ENCODE measurements at places on chromosomes 6 and 20.

GRCh38 chr20:32804817-32805216 lies 14.9 kb upstream of the MAPRE1 start:
- no peaks in the 10 kb centered on the region for H3K36me3 ChIP-seq
- H3K4me1 ChIP-seq: no peaks in the 10 kb centered on the region
- no peak for DNase-seq
- no peak overlapping the region for H3K4me3 ChIP-seq
- no peaks in the 10 kb centered on the region for H3K27me3 ChIP-seq
- no peak overlapping the region for H3K27ac ChIP-seq

GRCh38 chr20:49851991-49852390 lies 39.4 kb downstream of the SLC9A8 start:
- H3K27me3 ChIP-seq: no peaks in the 10 kb centered on the region
- no peak overlapping the region for H3K4me3 ChIP-seq
- no peak overlapping the region for H3K27ac ChIP-seq
- no peak for DNase-seq
- H3K36me3 ChIP-seq: peaks cover 90% of the 10 kb centered on the region

DNA sequence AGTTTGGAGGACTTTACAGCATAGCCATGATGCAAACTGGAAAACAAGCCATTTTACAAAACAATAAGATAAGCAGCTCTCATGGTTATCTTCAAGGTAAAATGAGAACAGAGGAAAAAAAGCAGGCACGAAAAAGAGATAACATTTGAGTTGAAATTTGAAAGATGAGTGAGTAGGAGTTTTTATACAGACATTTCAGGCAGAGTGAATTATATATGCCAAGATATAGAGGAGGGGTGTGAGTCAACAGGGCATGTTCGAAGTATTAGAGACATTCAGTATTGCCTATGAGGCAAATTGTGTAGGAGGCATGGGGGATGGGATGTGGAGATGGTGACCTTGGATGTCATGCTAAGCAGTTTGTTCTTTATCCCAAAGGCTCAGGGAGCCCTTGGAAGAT lies 240.5 kb upstream of the MAN1A1 start:
- no peak overlapping the region for H3K27ac ChIP-seq
- no peaks in the 10 kb centered on the region for H3K4me1 ChIP-seq
- H3K4me3 ChIP-seq: no peak overlapping the region
- no peaks in the 10 kb centered on the region for H3K27me3 ChIP-seq
- H3K36me3 ChIP-seq: no peaks in the 10 kb centered on the region

DNA sequence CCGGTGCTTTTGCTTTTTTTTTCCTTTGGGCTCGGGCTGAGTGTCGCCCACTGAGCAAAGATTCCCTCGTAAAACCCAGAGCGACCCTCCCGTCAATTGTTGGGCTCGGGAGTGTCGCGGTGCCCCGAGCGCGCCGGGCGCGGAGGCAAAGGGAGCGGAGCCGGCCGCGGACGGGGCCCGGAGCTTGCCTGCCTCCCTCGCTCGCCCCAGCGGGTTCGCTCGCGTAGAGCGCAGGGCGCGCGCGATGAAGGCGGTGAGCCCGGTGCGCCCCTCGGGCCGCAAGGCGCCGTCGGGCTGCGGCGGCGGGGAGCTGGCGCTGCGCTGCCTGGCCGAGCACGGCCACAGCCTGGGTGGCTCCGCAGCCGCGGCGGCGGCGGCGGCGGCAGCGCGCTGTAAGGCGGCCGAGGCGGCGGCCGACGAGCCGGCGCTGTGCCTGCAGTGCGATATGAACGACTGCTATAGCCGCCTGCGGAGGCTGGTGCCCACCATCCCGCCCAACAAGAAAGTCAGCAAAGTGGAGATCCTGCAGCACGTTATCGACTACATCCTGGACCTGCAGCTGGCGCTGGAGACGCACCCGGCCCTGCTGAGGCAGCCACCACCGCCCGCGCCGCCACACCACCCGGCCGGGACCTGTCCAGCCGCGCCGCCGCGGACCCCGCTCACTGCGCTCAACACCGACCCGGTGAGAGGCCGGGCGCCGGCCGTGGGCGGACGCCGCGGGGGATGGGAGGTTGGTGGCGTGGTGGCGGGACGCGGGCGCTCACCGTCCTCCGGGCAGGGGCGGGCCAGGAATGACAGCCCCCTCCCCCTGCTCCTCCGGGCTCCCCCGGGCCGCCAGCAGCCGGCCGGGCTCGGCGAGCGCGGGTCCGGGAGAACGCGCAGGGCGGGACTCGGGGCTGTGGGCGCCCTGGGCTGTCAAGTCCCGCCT lies 606 bp downstream of the ID4 start:
- H3K27ac ChIP-seq: no peak overlapping the region
- H3K36me3 ChIP-seq: peaks cover 3% of the 10 kb centered on the region
- H3K4me1 ChIP-seq: peaks cover 6% of the 10 kb centered on the region
- no peak overlapping the region for H3K4me3 ChIP-seq
- H3K27me3 ChIP-seq: peaks cover 41% of the 10 kb centered on the region

DNA sequence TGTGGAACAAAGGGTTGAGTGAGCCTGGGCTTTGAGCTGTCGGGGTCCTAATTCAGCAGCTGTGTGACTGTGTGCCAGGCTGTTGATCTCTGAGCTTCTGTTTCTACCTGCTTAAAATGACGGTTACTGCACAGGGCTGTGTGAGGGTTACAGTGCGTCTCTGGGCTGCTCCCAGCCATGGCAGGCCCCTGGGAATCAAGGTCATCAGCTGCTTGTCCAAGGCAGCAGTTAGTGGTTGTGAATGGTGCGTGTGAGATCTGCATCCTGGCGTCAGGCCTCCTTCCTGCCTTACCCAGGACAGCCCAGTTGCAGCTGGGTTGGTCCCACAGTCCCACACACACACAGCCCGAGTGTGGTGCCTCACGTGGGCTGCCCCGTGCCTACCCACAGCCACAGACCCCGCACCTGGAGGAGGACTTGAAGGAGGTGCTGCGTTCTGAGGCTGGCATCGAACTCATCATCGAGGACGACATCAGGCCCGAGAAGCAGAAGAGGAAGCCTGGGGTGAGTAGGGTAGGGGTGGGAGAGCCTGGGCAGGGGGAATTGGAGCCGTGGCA lies 15.6 kb downstream of the GTSF1L start:
- H3K27ac ChIP-seq: no peak overlapping the region
- H3K4me3 ChIP-seq: no peak overlapping the region
- no peaks in the 10 kb centered on the region for H3K27me3 ChIP-seq
- H3K36me3 ChIP-seq: no peaks in the 10 kb centered on the region
- no peak for DNase-seq

- H3K27ac ChIP-seq: no peak overlapping the region
- peaks cover 65% of the 10 kb centered on the region for H3K4me1 ChIP-seq
- H3K27me3 ChIP-seq: no peaks in the 10 kb centered on the region
- H3K4me3 ChIP-seq: peak overlapping the region; percentile 6
- peak; percentile 21 for DNase-seq
Measured at GRCh38 chr20:49668181-49668877, 45.3 kb downstream of the B4GALT5 start.

DNA sequence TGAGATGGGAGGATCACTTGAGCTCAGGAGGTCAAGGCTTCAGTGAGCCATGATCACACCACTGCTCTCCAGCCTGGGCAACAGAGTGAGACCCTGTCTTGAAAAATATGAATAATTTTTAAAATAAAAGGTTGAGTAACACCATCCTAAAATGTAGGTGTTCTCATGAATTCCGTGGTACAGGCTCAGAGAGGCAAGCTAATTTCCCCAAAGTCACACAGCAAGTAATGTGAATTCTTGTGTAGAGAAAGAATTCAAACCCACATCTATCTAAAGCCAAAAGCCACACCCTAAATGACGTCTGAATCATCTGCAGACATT lies 80.5 kb downstream of the ZNF217 start:
- no peaks in the 10 kb centered on the region for H3K4me1 ChIP-seq
- no peak overlapping the region for H3K27ac ChIP-seq
- no peak for DNase-seq
- no peaks in the 10 kb centered on the region for H3K36me3 ChIP-seq

DNA sequence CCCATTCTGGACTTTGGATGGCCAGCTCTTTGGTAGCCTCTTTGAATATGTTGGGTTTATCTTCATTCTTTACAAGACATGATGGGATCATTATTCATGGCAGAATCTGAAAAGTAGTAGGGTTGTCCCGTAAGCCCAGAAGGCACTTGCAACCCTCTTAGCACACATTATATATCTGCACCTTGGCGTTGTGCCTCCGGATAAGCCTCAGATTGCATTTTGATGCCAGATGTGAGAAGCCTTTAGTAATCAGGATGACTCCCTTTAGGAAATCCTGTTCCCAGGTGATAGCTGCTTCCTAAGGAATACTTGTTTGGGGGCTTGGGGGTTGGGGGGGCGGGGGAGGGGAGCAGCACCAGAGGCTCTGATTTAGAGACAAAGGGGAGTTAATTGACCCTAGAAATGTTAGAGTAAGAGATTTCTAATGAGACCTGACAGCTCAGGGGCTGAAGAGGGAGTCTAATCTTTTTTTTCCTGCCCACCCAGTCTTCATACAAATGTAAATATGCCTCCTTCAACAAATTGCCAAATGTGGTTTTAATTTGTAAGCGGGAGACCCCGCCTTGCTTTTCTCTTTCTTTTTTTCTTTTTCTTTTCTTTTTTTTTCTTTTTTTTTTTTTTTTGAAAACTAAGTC lies 55.1 kb downstream of the JAG1 start:
- H3K4me3 ChIP-seq: no peak overlapping the region
- no peaks in the 10 kb centered on the region for H3K4me1 ChIP-seq
- no peak overlapping the region for H3K27ac ChIP-seq
- no peak for DNase-seq

DNA sequence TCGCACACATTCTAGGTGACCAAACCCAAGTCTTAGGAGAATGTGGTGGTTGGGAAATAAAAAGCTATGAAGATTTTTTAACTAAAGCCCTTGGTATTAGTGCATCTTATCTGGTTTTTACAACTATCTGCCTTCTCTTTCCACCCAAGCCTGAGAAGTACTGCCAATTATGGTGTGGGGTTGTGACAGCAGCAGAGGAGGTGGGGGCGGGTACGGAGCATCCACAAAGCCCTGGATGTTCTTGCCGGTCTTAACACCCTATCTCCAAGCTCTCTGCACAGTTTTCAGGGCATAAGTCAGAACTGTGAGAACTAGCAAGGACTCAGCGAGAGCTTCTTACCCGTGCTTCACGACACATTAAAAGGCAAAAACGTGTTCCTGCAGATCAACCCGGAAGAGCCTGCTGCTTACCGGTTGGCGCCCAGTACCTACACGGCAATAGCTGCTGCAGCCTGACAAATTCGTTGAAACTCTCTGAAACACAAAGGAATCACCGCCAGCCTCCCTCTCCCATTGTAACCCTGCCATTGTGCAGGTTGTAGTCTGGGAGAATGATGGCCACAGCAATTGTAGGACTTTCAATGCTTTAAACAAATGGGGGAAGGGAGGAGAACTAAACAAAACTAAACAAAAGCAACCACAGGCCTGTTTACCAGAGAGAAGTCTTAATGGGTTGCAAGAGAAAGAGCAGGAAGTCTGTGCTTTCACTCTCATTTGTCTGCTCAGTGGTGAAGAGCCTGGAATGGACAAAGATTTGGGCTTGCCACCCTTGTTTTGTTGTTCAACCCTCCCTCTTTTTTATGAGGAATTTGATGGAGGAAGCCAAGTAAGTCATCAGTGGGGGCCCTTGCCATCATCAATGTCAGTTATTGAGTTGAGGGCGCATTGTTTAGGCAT lies 461.0 kb upstream of the JARID2 start:
- H3K27ac ChIP-seq: no peak overlapping the region
- peak; percentile 32 for DNase-seq
- H3K36me3 ChIP-seq: no peaks in the 10 kb centered on the region
- H3K27me3 ChIP-seq: no peaks in the 10 kb centered on the region
- H3K4me1 ChIP-seq: peaks cover 14% of the 10 kb centered on the region
- H3K4me3 ChIP-seq: peak overlapping the region; percentile 56

- H3K4me1 ChIP-seq: peaks cover 28% of the 10 kb centered on the region
- peaks cover 8% of the 10 kb centered on the region for H3K36me3 ChIP-seq
- no peaks in the 10 kb centered on the region for H3K27me3 ChIP-seq
- no peak for DNase-seq
- no peak overlapping the region for H3K27ac ChIP-seq
Measured at GRCh38 chr6:130118236-130118635, 99.9 kb downstream of the L3MBTL3 start.

GRCh38 chr6:53065266-53066076 lies at the start of gene FBXO9:
FBXO9 (plus strand) TSS chr6:53065404; CDS start chr6:53065790, 386 bp downstream.
- peaks cover 51% of the 10 kb centered on the region for H3K4me1 ChIP-seq
- H3K27ac ChIP-seq: peak within 1 kb of the TSS; percentile 99

- no peak for DNase-seq
- H3K36me3 ChIP-seq: peaks cover 9% of the 10 kb centered on the region
- H3K27me3 ChIP-seq: no peaks in the 10 kb centered on the region
- H3K27ac ChIP-seq: no peak overlapping the region
- no peaks in the 10 kb centered on the region for H3K4me1 ChIP-seq
Measured at GRCh38 chr6:150940941-150941340, 75.4 kb downstream of the MTHFD1L start.

- H3K4me3 ChIP-seq: no peak overlapping the region
- no peaks in the 10 kb centered on the region for H3K36me3 ChIP-seq
- H3K4me1 ChIP-seq: no peaks in the 10 kb centered on the region
Measured at GRCh38 chr6:94668876-94669275, 908.5 kb upstream of the MANEA start.

GRCh38 chr6:122361314-122361979 lies 38.0 kb upstream of the HSF2 start:
- H3K4me1 ChIP-seq: no peaks in the 10 kb centered on the region
- no peak for DNase-seq
- no peaks in the 10 kb centered on the region for H3K36me3 ChIP-seq

DNA sequence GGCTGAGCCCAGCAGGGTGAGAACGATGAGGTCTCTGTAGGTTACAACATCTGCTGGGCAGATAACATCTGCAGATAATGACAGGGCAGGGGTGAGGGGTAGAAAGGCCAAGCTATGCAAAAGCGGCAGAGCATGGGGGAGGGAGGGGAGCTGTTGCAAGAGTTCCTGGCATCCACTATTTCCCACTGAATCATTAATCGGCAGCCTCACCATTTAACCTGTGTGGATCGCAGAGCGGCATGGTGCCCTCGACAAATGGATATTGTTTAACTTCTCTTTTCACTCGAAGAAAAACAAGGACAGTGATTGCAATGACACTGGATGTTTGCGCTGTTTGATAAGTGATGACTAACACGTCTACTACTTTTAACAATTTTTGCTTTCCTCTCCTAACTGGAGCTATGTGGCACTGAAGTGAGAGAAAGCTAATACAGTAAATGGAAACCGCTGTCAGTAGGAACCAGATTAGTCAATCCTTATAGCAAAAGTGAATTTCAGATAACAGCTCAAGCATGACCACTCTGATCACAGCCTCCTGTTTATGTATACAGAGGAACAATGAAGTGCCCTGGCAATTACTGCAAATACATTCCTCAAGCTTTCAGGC lies 381.5 kb downstream of the TFAP2A start:
- no peaks in the 10 kb centered on the region for H3K36me3 ChIP-seq
- no peak overlapping the region for H3K27ac ChIP-seq
- H3K4me3 ChIP-seq: no peak overlapping the region
- no peak for DNase-seq
- H3K27me3 ChIP-seq: no peaks in the 10 kb centered on the region

GRCh38 chr20:17693444-17694001 lies 6.2 kb upstream of the BANF2 start:
- DNase-seq: no peak
- no peak overlapping the region for H3K4me3 ChIP-seq
- peaks cover 36% of the 10 kb centered on the region for H3K27me3 ChIP-seq
- H3K36me3 ChIP-seq: peaks cover 12% of the 10 kb centered on the region

GRCh38 chr20:46251211-46251673 lies 57.1 kb downstream of the CDH22 start:
- no peak overlapping the region for H3K27ac ChIP-seq

Measured in naive thymus-derived CD8-positive, alpha-beta T cell (primary cell).